ENCODE measurements at places on chromosomes 7 and 10.

- DNase-seq = peak; percentile 92
These were observed 98.0 kb upstream of the ZNF722 start for GRCh38 chr7:63900394-63901203.

GRCh38 chr10:133275684-133276092, 980 bp downstream of the ADAM8 start:
- DNase-seq = no peak

GRCh38 chr10:44824607-44825006, 86.5 kb upstream of the TMEM72 start:
- no peak for DNase-seq

- no peak for DNase-seq
These were observed 347.9 kb upstream of the MEOX2 start for GRCh38 chr7:16034353-16034752.

DNA sequence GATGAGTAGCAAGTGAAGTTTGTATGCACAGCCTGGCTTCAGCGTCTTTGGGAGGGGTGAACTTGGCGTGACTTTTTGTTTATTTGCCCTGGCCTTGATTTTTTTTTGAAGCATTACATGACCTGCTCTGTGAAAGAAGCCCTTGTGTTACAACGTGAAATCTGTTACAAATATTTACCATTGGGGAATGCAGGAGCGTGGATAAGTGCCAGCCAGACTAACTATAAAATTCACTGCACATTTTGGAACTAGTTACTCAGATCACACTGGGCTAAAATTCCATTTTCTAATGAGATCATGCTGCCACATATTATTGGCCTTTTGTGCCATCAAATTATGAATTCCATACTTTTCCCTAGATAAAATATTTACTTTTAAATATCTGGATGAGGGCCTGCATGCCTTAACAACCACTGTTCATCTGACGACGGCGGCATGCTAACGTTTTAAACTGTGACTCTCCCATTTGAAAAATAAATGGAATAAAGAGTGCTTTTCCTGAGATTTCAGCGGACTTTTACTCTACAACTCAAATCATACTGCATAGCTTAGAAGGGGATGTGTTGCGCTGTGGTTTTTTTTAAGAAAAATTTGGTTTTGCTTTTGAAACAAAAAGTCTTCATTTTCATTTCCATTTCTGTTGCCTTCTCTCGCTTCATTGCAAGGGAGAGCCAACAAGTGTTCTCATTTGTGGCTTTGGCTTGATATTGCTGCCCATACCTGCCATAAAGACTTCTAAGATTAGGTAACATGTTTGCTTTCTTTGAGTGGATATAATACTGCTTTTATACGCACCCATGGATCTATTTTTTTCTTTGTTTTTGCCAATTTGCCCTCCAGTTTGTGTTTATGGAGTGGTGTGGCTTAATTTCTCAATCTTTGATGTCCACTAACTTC, 352.2 kb downstream of the TFEC start:
- no peak for DNase-seq

DNA sequence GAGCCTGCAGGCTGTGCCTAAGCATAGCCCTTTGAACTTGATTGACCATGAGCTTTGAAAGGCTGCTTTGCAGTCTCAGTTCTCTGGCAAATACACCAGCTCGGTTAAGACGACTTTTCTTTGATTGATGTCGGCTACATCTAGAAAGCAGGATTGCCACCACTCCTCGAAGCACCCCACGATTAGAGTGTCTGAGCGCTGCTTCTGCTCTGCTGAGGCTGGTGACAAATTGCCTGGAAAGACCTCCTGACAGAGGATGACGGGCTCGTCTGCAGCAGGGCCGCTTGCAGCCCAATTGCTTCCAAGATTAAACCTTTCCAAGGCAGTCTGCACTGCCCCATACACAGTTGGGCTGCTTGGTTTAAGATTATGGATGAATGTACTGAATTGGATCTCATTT, 182.0 kb downstream of the CUX1 start:
- no peak for DNase-seq

- no peak for DNase-seq
These were observed 81.6 kb downstream of the ARMH3 start for GRCh38 chr10:101974091-101974971.

- DNase-seq = no peak
These were observed 87.1 kb downstream of the CYP26A1 start for GRCh38 chr10:93160829-93161228.

- DNase-seq = no peak
These were observed 171.9 kb downstream of the FGFR2 start for GRCh38 chr10:121426307-121426706.

DNA sequence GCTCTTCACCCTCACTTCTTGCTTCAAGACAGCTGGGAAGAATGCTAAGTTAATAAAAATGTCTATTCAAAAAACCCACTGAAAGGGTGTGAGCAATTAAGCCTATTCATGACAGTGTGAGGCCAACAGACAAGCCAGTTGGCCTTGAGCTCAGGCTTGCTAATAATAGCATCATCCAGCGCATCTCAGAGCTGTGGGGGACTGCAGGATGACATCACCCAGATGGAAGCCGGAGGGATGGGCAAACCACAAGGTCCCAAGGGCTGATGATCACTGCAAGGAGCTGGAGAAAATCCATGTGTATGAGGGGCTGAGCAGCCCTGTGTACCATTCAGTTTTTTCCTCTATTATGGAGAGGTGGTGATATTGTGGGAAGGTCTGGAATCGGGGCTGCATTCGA, 770.4 kb downstream of the TNS3 start:
- DNase-seq = no peak

- no peak for DNase-seq
These were observed 171.2 kb downstream of the SUGCT start for GRCh38 chr7:40306025-40306424.

GRCh38 chr7:148436135-148436534, 154.4 kb upstream of the C7orf33 start:
- DNase-seq = no peak

GRCh38 chr7:4857189-4857588, 4.6 kb downstream of the PAPOLB start:
- no peak for DNase-seq

DNA sequence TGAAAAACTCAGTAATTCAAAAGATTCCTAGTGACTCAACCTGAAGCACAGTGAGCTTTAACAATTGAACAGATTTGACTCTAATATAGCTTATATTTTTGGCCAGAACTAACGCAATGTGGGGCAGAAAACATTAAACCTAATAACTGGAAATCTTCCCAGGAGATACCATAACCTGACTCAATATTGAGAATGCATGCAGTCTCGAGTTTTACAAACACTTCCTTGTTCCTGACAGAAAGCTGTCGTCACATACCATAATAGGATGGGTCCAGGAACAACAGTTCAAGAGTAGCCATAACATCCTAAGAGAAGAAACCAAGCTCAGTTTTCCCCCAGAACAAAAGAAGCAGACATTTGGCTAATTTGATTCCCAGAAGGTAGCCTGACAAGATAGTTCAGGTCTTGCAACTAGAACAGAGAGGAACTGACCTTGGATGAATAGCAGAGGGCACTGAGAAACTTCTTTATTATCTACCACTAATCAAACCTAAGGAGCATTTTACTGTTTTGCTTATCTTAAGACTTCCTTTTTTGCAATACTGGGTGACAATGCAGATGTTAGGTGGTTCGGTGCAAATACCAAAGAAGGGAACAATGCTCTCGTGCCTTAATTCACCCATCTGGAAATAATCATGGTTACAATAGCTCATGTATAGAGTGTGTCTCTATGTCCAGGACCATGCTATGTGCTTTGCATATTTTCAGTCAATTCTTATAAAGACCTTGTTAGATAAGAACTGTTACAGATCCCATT, 38.6 kb upstream of the ACSL5 start:
- DNase-seq = peak; percentile 3

DNA sequence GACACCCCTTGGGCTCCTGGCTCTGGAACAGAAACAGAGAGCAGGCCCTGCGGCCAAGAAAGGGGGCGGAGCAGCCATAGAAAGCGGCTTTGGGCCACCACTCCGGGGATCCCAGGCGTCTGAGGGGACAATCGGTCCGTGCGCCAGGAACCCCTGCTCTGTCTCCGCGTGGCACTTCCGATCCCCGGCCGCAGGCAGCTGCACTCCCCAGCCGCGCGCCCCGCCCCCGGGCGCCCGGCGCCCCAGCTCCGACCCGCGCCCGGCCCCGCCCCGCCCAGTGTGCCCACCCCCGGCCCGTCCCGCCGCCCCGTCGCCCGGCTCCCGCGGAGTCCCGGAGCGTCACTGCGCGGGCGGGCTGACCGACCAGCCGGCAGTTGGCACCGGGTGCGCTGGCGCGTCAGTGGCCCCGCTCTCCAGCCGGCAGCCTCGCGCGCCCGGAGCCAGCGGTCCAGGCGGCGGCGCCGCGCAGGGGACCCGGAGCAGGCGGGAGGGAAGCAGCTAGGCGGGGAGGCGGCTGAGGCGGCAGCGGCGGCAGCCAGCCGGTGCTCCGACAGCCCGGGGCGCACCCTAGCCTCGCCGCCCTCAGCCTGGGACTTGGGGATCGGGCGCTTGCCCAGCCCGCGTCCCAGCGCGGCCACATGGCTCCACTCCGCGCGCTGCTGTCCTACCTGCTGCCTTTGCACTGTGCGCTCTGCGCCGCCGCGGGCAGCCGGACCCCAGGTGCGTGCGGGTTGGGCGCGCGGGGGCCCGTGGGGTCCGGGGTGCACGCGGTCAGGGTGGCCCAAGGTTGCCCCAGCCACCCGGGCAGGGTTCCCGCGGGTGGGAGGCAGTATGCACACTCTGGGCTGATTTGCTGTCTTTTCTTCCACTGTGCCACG, at the start of gene ADAMTS14:
Gene ADAMTS14 (plus strand): TSS at position 342 of the 878 bp plus-strand sequence. CDS start 297 bp downstream, at position 639.
- peak; percentile 32 for DNase-seq

DNA sequence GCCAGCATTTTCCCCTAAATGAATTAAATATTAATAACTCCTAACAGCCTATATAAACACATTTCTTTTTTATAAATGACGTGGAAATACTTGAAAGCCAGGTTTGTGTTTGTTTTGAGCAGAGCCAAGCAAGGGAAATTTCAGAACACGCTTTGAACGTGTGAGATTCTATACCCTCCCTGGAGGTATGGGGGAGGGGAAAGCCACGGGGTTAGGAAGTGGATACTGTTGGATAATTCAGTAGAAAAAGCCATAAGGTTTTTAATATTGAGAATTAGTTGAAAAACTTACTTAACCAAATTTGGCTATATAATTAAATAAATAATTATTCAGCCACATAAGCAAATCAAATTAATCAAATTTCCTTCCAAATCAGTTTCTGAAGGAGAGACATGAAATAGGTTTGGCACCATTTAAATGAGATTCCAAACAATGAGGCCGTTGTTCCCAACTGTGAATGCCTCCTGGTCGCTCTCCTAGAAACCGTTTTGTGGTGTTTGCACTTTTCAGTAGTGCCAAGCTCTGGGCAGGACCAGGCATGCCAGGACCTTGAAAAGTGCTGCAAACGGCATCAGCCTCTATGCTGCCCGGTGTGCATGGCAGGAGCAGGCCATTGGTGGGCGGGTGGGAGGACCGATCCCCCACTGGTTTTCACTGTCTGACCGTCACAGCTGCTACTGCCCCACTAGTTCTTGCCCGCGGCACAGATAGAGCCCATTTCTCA, 88.1 kb downstream of the SEPTIN14 start:
- no peak for DNase-seq

DNA sequence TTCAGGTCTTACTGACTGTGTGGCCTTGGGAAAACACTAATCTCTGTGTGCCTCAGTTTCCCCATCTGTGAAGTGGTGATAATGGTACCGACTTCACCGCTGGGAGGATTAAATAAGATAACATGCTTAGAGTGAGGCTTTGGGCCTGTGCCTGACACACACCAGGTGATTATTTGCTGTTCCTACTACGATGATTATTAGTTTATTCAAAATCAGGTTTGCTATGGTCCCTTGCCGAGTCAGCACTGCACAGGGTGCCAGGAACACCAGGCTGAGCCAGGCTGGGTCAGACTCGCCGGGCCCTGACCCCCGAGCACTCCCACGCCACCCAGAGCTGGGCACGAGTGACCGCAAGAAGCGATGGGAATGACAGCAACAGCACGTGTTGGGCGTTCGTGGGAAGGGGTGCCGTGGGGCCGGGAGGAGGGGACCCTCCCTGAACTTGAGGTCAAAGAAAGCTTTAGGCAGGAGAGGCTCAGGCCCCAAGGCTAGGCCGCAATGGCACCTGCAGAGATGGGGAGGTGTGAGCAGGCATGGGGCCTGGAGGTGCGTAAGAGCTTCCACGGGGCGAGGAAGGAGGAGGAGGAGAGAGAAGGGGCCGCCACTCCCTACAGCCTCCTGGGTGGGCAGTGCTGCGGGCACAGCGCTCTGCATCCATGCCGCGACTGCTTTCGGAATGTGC, 325.4 kb downstream of the DNAJB6 start:
- no peak for DNase-seq

DNA sequence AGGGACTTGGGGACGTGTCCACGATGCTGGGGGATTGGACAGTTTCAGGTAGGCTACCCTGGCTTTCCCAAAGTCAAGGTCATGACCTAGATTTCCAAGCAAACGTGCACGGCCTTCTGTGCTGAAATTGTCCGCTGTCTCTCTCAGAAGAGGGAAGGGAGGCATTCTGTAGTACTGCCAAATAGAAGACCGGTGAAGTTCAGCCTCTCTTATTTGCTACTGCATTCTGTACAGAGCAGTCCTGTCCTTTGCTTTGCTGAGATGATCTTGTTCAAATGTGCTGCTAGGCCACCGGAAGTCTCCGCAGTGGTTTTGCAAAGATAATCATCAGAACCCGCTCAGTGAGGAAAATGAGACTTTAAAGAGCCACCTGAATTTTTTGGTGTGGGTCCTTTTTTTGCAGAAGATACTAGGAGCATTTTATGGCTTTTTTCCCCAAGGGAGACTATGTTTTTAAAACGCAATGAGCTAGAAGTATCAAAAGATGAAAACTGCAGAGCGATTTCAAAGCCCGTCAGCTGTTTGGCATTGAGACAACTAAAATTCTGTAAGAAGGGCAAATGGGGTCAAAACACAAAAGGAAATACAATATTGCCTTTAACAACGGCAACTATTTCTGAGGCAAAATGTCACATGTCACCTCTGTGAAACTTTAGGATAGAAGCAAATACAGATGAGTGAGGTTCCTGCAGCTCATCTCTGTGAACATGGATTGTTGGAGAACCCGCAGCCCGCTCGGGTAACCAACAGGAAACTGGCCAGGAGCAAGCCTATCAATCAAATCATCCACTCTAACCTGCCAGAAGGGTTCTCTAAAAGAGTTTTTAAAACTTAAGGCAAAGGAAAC, 1.3 kb upstream of the NMT2 start:
- DNase-seq = no peak

- no peak for DNase-seq
These were observed 244.4 kb downstream of the CHCHD3 start for GRCh38 chr7:132837529-132837928.

DNA sequence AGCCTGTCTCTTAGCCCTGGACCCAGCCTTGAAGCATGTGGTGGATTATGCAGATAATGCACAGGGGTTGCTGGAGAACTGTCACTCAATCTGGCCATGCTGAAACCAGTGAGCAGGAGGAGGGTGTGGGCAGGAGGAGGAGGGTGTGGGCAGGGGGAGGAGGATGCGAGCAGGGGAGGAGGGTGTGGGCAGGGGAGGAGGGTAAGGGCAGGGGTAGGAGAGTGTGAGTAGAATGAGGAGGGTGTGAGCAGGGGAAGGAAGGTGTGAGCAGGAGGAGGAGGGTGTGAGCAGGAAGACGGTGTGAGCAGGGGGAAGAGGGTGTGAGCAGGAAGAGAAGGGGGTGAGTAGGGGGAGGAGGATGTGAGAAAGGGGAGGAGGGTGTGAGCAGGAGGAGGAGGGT, 18.8 kb downstream of the CAMK2B start:
- no peak for DNase-seq

- DNase-seq = no peak
These were observed 588.2 kb upstream of the KCND2 start for GRCh38 chr7:119684763-119685162.

Data from HL-60 (cell line).